ENCODE measurements at places on chromosomes 13 and 19.

DNA sequence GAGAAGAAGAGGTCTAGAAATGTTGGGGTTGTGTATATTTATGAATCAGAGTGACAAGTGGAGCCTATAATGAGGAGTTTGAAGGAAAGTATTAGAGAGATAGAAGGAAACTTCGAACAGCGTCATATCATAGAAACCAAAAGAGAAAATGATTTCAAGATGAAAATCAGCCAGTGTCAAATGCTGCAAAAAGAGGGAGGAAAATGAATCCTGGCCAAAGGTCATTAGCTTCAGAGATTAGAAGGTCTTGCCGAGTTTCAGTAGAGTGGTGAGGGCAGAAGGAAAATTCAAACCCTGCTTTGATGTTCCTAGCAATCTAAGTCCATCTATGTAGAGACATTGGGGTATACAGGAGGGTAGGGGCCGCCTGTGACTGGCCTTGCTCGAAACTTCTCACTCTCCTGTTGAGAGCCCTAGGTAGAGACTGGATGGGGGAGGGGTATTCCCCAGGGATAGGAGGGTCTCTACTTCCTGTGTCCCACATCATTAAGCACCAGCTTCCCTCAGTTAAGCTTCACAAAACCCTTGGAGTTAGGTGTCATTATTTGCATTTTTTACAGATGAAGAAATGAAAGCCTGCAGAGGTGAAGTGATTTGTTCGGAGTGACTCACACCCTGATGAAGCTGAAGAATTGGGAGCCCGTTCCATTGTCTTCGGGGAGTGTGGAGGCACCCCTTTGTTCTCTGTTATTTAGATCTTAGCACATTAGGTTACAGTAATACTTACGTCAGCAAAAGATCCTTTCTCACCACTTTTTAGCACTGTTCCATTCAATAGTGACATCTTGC lies 62.8 kb downstream of the FGF9 start:
- DNase-seq = no peak

DNA sequence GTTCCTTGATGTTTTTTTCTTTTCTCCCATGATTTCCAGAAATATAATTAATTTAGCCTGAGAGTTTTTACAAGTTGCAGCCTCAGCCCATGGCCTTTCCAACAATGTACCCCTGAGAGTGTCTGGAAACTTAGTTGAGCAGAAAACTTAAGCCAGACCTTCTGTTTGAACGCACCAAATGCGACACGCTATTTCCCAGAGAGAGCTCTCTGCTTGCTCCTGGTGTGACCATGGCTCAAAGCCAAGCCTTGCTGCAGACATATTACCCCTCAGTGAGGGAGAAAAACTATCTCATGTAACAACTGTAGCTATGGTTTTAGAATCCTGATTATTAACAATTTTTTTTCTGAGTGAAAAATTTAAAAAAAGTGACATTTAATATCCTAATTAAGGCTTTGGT lies 1204.5 kb upstream of the SLC10A2 start:
- no peak for DNase-seq

DNA sequence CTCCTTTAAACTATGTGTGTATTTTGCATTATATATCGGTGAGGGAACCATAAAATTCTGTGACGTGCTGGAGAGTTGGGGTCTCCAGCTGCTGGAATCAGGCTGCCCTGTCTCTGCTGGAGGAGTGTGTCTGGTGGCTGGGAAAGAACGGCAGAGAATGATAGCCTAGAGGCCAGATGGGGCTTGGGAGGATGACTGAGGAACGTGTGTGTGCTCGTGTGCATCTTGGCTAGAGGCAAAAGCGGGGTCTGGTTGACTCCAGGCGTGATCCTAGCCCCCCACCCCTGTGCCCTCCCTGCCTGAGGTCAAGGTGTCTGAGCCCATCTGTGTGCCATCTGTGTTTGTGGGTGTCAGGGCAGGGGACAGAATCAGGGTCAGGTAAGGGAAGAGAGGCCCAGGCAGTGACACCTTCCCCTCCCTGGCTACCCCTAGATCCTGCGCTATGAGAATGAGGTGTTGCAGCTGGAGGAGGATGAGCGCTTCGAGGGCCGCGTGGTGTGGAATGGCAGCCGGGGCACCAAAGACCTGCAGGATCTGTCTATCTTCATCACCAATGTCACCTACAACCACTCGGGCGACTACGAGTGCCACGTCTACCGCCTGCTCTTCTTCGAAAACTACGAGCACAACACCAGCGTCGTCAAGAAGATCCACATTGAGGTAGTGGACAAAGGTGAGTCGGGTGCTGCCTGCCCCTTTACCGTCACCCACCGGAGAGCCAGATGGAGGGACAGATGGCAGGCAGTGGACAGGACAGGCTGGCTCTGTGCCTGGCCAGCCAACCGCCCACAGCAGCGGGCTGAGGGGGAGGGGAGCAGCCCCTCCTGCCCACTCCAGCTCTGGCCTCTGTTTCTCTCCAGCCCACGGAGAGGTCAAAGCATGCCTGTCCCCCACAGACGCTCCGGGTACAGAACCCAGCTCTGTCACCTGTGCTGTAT lies 3.1 kb downstream of the SCN1B start:
- DNase-seq = no peak

- DNase-seq = no peak
These were observed 1703.6 kb downstream of the EFNB2 start for GRCh38 chr13:104831831-104832230.

- DNase-seq = no peak
These were observed 388.0 kb downstream of the LMO7 start for GRCh38 chr13:76024151-76024550.

DNA sequence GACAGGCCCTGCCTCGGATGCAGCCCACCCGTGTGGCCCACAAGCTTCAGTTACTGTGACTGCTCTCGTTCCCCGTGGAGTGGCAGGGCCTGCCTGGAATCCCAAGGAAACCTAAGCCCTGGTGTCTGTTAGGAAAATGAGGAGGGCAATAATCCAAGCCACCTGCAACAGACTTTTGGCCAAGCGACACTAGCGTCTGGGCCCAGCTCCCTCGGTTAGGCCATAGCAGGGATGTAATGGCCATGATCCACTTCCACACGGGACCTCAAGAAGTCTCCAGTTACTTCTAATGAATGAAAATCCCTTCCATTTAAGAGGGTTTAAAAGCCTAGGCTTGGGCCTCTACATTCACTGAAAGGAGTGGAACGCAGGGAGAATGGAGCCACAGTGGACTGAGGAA lies 8.9 kb downstream of the ZC3H4 start:
- DNase-seq = no peak

- DNase-seq = no peak
These were observed 59.7 kb downstream of the NAA16 start for GRCh38 chr13:41370736-41371135.

DNA sequence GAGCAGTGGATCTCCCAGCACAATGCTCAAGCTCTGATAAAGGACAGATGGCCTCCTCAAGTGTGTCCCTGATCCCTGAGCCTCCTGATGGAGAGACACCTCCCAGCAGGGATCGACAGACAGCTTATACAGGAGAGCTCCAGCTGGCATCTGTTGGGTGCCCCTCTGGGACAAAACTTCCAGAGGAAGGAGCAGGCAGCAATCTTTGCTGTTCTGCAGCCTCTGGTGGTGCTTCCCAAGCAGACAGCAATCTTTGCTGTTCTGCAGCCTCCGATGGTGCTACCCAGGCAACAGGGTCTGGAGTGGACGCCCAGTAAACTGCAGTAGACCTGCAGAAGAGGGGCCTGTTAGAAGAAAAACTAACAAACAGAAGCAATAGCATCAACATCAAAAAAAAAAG lies 349.3 kb upstream of the SPRY2 start:
- no peak for DNase-seq

GRCh38 chr19:2064395-2064787 lies 13.3 kb upstream of the MKNK2 start:
- DNase-seq = no peak

DNA sequence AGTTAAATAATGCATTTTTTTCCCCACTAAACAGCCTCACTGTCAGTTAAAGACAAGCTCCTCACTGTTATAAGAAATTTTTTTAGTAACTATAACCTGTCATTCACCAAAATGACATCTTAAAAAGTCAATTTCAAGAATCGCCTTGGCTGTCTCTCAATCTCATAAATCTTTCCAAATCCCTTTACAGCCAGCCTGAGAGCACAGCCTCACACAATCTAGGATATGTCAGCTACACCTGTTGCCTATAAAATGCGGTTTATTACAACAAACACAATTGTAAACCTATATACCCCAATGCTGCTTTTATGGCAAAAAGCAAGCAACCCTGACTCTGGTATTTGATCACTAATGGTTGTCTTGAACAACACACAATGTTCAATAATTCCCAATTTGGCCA lies 29.5 kb upstream of the FNDC3A start:
- DNase-seq = no peak

GRCh38 chr13:110507678-110508381 lies 53.7 kb downstream of the RAB20 start:
- DNase-seq = no peak

GRCh38 chr19:28705008-28705407 lies 507.9 kb downstream of the UQCRFS1 start:
- DNase-seq = no peak

GRCh38 chr13:77918391-77919245 lies at the start of gene EDNRB:
EDNRB (minus strand) TSS chr13:77918831; CDS start chr13:77918573, 258 bp downstream.
- peak; percentile 11 for DNase-seq

DNA sequence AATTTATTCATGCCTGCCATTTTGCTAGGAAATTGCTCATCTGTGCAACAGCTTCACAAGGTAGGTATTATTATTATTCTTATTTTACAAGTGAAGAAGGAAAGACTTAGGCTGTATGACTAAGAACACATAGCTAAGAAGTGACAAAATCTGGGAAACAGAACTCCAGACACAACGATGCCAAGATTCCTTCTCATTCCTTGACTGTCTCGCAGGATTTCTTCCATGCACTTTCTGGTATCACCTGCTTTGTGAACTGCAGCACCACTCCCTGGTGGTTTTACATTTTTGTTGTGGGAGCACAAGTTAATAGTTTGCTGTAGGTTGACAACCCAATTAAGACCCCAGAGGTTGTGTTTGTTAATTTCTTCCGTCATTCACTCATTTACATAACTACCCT lies 188.5 kb downstream of the LACC1 start:
- no peak for DNase-seq

GRCh38 chr13:101265934-101266333 lies 150.4 kb downstream of the NALCN start:
- DNase-seq = no peak

GRCh38 chr19:13783565-13784500 lies 9.6 kb downstream of the C19orf53 start:
- no peak for DNase-seq

DNA sequence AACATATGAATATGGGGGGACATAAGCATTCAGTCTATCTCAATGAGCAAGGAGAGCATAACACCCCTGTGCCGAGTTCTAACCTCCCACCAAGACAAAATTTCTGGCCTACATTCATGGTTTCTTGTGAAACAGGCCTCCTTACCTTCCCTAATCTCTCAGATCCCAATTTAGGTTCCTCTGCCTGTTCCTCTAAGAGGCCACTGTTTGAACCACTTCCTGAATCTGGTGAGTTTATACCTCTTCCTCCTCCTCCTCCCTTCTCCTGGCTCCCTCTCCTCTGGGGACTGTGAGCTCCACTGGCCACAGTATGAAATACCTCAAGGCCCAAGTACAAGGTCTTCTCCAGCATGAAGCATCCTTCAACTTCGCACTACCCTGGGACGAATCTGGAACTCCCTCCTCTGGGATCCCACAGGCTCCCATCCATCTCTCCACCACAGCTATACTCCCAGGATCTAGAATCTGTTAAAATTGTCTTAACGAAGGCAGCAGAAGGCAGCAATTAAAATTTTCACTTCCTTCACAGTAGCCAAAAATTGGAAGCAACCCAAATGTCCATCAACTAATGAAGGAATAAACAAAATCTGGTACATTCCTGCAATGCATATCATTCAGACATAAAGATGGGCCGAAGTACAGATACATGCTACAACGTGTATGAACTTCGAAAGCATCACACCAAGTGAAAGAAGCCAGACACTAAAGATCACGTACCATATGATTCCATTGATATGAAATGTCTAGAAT lies 7.8 kb upstream of the SIGLECL1 start:
- no peak for DNase-seq

GRCh38 chr19:50875795-50876422 lies 2.7 kb downstream of the KLK2 start:
- no peak for DNase-seq

DNA sequence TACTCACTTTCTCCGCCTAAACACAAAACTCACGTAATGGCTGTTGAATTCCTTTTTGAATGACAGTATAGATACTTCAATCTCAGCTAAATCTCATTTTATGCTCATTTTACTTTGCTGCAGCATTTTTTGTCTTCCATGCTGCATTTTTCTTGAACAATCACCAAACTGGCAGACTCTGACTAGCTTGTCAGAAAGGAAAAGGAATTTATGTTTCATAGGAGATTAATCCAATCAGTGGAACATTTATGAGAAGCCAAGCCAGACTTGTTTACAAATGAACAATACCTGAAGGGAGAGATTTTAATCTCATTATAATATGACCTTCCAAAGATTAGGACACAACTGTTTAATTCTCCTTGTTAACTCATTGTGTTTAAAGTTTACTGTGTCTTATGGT lies 1044.3 kb downstream of the DIAPH3 start:
- no peak for DNase-seq

DNA sequence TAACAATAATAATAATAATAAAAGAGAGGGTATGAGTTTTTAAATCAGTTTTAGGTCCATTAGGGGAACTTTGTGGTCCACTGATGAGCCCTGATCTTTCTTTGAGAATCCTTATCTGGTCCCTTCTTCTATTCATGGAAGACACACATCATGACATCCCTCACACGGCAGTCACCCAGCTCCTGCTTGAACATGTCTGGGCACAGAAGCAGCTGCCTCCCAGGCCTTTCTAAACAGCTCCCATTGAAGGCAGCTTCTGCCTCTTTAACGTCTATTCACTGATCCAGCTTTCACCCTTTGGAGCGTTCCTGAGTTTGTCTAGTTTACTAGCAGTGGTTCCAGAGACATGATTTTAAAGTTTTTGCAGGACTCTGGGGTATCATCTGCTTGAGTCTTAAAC lies 42.6 kb upstream of the STK24 start:
- DNase-seq = no peak

- DNase-seq = no peak
These were observed 143.9 kb downstream of the KATNAL1 start for GRCh38 chr13:30163441-30163840.

Measured in activated CD4-positive, alpha-beta memory T cell treated with anti-CD3 and anti-CD28 coated beads for 36 hours (primary cell).